ENCODE measurements at places on chromosomes 16 and 17. TPM values are rescaled to one million over a fixed set of nuclear protein-coding genes. Genes with fewer than 3 reads are reported as not detected.

DNA sequence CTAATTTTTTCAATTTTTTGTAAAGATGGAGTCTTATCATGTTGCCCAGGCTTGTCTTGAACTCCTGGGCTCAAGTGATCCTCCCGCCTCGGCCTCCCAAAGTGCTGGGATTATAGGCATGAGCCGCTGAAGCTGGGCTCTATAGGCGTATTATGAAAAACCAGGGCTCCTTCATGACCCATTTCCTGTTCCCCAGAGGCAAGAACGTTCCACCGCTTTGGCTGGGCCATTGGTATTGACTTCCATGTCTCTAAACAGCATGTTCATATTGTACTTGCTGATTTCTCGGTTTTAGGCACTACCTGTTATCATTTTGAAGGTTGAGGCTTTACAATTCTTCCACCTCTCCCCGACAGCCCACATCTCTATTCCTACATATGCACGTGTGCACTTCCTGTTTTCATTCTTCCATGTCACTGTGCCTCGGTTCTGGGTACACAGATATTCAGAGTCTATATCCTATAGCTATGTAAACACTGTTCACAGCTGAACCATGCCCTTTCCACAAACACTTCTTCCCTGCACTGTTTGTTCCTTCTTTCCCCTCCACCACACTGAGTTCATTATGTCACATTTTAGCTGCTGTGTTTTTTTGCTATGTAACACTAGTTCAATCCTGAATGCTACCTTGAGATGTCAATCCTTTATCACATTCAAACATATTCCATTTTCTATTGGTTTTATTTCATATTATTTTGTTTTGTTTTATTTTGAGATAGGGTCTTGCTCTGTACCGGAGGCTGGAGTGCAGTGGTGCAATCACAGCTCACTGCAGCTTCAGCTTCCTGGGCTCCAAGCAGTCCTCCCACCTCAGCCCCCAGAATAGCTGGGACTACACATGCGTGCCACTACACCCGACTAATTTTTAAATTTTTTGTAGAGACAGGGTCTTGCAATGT is 16.8 kb upstream of the MAPK3 start:
- DNase-seq, result no peak

DNA sequence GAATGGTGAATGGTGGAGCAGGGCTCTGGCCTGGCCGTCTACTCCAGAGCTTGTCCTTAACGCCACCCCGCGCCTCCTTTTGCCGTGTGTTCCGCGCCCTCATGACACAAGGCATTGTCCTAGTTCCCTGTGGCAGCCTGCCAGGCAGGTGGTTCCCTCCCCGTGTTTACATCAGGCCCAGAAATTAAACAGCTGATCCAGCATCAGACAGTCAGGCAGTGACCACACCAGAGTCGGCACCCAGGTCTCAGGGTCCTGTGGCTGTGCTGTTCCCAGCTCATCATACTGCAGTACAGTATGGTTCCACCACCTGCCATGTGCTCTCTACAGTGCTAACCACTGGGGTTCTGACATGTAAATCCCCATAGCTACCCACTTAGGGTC is 119.7 kb downstream of the RAB11FIP4 start:
- DNase-seq, result peak; percentile 90

GRCh38 chr16:963913-964312 is 6.9 kb downstream of the LMF1 start:
- DNase-seq, result no peak

DNA sequence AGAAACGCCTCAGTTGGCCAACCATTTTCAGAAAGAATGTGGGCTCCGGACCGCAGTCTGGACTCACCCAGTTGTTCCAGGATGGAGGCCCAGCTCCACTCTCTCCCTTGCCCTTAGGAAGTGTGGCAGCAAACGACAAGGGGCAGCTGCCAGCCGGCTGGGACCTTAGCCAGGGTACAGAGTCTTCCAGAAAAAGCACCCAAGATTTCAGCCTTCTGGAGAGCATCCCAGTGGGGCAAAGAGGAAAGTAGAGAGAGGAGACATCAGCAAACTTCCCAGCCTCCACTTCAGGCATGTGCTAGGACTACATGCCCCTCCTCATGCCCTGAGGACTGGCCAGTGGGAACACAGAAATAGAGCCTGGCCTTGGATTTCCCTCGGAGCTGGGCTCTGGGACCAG is 56.8 kb upstream of the SCNN1B start:
- DNase-seq, result no peak

DNA sequence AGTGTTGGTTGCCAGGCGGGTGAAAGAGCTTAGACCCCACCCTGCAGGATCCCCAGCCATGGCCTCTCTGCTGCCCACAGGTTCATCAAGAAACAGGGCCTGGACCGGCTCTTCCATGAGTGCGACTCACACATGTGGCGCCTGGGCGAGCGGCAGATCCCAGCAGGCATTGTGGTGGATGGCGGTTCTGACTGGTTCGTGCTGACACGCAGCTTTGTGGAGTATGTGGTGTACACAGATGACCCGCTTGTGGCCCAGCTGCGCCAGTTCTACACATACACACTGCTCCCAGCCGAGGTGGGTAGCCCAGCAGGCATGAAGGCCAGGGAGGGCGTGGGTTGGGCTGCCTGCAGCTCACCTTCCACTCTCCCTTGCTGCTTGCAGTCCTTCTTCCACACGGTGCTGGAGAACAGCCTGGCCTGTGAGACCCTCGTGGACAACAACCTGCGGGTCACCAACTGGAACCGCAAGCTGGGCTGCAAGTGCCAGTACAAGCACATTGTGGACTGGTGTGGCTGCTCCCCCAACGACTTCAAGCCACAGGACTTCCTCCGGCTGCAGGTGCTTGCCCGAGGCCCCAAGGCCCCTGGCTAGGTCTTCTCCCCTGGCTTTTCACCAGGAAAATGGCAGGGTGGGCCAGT is 9.9 kb downstream of the XYLT2 start:
- no peak for DNase-seq

DNA sequence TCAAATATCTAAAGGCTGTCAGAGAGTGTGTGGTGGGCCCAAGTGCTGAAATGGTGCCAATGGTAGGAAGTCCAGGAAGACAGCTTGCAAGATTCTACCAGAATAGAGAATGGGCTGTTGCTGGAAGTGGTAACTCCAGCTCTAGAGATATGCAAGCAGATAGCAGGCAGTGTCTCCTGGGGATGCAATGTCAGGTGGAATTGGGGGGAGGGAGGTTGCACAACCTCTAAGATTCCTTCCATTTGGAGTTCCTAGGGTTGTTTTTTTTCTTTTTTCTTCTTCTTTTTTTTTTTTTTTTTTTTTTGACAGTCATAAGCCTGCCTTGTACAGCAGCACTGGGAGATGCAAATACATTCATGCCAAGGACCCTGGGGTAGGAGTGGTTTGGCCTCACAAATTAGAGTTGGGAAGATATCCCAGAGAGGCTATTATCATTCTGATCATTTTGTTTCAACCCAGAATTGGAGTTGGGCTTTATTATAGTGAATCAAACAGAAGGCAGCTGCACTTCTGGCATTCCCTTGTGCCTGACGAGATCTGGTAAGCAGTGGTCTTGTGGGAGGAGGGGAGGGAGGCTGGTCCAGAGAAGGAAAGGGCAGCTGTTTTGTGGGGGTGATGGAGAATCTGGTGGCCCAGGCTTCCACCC is 51.1 kb downstream of the SLC6A2 start:
- peak; percentile 30 for DNase-seq

- no peak for DNase-seq
Measured at GRCh38 chr17:48388955-48389743, 40.9 kb downstream of the SKAP1 start.

GRCh38 chr16:31181102-31181830 is 1.3 kb downstream of the FUS start:
- peak; percentile 28 for DNase-seq

DNA sequence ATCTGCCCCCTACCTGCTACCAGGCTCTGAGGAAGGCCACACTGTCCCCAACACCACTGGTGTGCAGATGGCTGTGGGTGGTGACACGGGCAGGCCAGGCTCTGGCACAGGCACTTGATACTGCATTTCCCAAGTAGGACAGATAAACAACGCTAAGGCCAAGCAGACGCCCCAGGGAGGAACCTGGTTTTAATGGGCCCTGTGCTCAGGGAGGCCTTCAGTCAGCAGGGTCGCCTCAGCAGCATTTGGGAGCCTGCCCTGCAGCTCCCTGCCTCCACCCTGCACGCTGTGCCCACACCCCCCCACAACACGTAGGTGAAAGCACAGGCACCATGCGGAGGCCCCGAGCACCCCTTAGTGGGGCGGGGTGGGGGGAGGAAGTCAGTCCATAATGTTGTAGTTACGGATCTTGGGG is 3.3 kb upstream of the FASN start:
- DNase-seq, result no peak

DNA sequence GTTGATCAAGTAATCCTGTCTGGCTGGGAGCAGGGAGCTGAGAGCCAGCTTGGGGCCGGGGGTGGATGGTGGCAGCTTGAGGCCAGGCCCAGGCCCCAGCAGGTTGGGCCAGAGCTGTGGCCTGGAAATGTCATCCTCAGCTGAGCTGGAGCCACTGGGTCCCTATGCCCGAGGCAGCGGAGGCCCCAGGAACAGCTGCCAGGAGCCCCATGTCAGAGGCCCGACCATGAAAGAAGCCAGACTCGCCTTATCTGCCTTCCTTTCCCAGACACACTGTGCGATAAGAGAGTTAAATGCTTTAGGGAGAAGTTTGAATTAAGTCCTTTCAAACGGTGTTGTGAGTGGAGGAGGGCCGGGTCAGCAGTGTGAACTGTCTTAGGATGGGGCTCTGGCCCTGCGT is 3.5 kb downstream of the SMTNL2 start:
- peak; percentile 52 for DNase-seq

DNA sequence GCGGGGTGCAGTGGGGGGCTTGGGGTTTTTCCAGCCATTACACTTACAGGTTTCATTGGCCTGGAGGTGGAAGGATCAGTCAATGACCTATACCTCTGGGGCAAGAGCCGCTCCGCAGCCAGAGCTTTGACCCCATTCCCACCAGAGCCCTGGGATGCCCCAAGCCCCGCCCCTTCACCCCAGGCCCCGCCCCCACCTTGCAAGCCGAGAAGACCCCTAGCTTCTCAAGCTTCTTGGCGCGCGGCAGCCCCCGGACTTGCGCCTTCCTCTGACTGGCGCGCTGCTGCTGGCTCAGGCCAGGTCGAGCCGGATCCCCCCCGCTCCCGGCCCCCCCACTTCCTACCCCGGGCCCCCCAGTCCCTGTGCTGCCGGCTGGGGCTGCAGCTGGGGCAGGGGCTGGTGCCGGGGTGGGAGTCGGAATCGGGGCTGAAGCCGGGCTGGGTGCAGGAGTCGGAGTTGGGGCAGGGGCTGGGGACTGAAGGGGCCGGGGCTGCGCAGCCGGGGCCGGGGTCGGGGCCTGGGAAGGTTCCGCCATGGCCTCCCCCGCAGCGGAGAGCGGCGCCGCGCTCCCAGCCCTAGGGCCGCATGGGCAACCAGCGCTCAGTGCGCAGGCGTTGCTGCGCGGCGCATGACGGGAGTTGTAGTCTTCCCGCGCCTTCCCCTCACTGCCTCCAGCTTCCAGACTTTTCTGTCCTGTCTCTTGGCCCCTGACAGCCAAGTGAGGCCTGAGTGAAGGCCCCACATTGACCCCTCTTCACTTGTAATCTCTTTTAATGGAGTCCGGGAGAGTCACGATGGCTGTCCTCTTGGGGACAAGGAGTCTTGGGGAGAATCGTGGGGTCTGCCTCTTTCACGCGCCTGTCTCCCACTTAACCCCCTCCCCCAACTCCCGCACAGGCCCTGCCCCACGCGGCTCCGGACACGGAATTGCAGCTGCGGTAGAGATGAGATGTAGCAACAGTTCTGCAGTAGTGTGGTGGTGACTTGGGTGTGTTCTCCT is at the start of gene KAT2A:
Gene KAT2A (minus strand): TSS at position 598 of the 1,000 bp plus-strand sequence. CDS start 63 bp downstream, at position 535.
- peak; percentile 95 for DNase-seq

DNA sequence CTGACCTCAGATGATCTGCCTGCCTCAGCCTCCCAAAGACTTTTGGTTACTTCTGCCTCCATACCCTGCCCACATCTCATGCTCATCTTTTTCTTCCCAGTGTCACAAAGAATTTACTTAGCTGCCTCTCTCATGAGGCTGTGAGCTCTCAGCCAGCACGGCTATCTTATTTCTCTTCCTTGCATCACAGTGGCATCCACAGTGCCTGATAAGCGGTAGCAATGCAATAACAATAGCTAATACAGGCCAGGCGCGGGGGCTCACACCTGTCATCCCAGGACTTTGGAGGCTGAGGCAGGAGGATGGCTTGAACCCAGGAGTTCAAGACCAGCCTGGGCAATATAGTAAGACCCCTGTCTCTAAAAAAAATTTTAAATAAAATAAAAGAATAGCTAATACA is 15.5 kb upstream of the MARVELD3 start:
- DNase-seq, result no peak

GRCh38 chr16:30924076-30924912 is 922 bp downstream of the FBXL19 start:
- DNase-seq, result no peak

GRCh38 chr17:31497994-31498826 is 106.7 kb downstream of the RAB11FIP4 start:
- no peak for DNase-seq

GRCh38 chr17:35073183-35073790 is 9.8 kb upstream of the RFFL start:
- no peak for DNase-seq

GRCh38 chr17:74754832-74755231 is 6.4 kb downstream of the NHERF1 start:
- no peak for DNase-seq

- no peak for DNase-seq
Measured at GRCh38 chr17:74125156-74125555, 78.3 kb upstream of the RPL38 start.

DNA sequence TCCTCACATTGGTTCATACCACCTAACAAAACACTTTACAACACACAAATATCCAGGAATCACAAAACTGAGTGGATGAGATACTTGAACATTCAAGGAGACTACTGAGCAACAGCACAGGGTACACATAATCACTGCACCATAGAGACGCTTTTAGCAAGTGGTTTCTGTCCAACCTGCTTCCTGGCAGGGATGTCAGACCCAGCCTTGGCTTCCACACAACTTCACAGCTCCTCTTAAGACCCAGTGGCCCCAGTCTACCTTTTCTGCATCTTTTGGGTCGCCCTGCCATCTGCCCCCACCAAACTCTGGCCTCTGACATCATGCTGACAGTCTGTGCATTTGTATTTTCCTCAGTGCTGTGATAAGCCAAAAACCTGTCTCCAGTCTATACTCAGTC is 5.9 kb upstream of the CORO6 start:
- DNase-seq, result no peak

GRCh38 chr17:57603978-57604377 is 141.1 kb downstream of the CCDC182 start:
- peak; percentile 75 for DNase-seq

GRCh38 chr16:48054881-48055601 is 100.8 kb downstream of the ABCC12 start:
- DNase-seq, result peak; percentile 47

Gene KLHL10
- polyA plus RNA-seq, result not detected

Gene ZNF423
- 1.2 TPM for polyA plus RNA-seq

Gene COQ9
- polyA plus RNA-seq, result 79.3 TPM

Gene FBXL16
- 1.3 TPM for polyA plus RNA-seq

Gene CHRNE
- 1.2 TPM for polyA plus RNA-seq

Gene NPIPB13
- polyA plus RNA-seq, result 2.6 TPM

Gene BAHCC1
- polyA plus RNA-seq, result 5.1 TPM

Gene MYO1C
- 54.4 TPM for polyA plus RNA-seq

Data from stomach (tissue), 19 donors.